NCI-H1436 treated with DMSO at 0.1 percent for 48 hours (cell line): ENCODE measurements at places on chromosomes 6 and 20.
A peak's percentile ranks its signal among the peaks of the same experiment; 100 is the strongest.

DNA sequence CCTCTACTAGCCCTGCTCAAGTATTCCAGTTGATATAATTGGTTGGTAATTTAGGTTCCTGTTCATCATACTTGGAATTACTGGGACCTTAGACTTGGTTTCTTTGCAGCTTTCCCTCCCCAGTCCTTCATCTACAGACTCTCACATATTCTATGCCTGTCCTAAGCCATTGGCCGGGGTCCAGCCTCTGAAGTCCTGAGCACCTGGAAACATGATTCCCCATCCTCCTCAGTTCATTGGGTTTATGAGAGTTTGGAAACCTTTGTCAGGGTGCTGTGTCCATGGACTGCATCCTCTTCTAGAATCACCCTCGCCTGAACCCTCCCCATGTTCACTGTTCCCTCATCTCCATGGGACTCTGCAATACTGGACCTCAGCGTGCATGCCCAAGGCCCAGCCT, 8.8 kb downstream of the GSTA2 start:
- no peak for DNase-seq

GRCh38 chr6:44073612-44074438, 53.4 kb downstream of the MRPL14 start:
- no peak for DNase-seq

DNA sequence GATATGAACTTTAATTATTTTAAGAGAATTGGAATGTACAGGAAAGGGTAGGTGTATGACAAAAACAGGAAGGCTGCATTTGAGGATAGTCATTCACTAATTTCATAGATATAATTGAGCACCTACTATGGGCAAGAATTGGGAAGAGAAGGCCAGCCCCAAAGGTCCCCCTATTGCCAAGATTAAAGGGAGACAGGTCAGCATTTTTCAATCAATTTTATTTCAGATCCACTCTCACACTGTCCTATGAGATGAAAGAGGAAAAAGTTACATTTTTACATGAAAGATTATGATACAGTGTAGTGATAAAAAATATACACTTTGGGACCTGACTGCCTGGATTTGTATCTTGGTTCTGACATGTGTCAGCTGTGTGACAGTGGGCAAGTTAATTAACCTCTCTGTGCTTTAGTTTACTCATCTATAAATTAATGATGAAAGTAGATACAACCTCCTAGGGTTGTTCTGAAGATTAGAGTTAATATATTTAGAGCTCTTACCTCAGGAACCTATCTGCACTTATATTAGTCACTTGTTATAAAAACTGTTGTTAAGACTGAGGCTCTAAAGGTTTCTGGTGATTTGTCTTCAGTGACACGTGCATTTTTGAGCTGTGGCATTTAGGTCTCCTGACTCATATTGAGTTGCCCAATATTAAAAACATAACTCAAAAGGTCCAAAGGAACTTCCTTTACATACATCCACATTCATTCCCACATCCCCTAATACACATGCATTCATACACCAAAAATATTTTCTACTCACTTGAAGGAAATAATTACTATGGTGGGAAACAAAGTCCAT, 45.7 kb downstream of the SCGN start:
- no peak for DNase-seq

GRCh38 chr6:21625642-21626041, 32.1 kb downstream of the SOX4 start:
- DNase-seq: no peak

DNA sequence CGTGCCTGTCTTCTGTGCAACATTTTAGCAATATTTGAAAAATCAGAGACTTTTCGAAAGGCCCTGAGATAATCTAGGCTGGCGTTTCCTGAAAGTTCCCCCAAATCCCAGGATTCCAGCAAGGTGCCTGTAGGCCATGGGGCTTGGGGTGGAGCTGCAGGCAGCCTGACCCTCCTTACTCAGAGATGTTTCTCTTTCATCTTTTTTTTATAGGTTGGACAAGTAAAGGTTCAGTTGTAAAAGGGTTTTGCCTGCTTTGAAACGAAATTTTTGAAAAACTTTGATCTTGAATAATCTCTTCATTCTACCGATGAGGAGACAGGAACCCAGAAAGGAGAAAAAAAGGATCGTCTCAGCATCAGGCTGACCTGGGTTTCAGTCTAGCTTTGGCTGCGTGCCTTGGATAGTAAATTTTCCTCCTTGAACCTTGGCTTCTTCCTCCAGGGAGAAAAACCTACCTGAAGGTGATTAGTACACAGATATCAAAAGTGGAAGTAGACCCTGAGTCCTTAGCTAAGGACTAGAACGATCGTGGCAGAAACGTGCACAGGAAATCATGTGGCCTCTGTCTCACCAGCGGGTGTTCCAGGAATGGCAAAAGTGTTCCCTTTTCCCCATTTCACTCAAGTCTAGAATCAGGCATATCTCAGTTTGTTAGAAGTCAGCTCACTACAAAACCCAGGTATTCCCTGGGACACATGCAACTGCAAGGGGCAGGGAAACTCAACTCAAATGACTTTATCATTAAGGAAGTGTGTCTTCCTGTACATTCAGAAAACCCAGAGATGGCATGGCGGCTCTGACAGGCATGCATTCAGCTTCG, 128.2 kb upstream of the PTPN1 start:
- no peak for DNase-seq

GRCh38 chr6:129744201-129744879, 34.4 kb upstream of the ARHGAP18 start:
- DNase-seq: no peak

GRCh38 chr6:167130712-167131684, 8.1 kb downstream of the CCR6 start:
- no peak for DNase-seq

- DNase-seq: peak; percentile 76
These were observed 272.6 kb downstream of the TMEM242 start for GRCh38 chr6:157050537-157051265.

- no peak for DNase-seq
These were observed 475.7 kb upstream of the AGPAT4 start for GRCh38 chr6:161749576-161749975.

- no peak for DNase-seq
These were observed 5.5 kb downstream of the NPEPL1 start for GRCh38 chr20:58697867-58698703.

DNA sequence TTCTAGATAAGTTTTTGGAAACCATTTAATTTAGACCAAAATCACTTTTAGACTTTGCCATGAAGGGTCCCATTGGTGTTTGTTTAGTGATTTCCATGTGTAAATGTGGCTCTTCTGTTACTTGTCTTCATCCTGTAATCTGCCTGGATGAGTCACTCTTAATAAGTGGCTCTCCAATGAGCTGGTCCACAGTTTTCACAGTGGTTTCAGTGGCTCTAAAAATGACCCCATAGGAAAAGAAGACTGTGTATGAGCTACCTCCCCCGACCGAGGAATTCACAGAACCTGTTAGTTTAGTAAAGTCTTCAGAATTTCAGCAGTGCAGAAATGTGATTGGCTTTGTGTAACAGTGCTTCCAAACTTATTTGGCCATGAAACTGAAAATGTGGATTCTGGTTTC, 492.0 kb upstream of the MARCKS start:
- no peak for DNase-seq

- no peak for DNase-seq
These were observed 884.5 kb upstream of the GJE1 start for GRCh38 chr6:141248021-141248799.

DNA sequence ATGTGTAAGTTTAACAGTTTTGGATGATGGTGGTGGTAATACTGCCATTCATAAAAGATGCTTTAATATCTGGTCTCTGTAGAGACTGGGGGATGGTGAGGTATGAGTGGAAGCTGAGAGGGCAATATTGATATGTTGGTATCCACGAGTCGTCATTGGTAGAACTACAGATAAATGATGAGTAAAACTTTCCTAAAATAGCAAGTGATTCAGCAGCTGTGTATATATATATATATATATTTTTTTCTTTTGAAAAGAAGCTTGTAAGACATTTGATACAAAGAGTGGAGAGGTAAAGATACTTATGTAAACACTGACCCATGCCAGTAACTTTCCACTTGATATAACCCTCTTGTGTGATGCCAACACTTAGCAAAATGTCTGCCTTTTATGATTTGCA, 41.7 kb upstream of the CITED2 start:
- DNase-seq: no peak

DNA sequence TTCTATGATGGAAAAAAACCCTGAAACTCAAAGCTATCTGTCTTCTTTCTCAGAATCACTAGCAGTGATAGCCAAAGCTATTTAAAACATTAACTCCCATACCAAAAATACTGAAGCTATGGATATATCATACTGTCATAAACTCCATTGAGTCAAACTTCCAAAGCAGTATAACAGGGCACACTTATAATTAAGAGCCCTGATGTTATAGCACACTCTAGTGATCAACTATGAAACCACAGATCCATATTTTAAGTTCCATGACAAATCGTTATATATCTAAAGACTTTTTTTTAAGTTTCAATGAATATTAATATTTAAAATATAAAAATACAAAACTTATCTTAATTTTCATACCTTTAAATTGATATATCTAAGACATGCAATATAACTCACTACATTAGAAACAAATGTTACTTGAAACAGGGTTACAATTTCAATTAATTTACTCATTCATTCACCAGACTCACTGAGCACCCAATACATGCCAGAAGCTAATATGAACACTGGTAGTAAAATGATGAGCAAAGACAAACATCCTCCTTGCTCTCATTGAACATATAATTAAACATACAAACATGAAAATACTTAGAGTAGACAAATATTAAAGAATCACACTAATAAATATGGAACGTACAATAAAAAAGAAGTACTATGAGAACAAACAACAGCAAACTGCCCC, 69.3 kb downstream of the IBTK start:
- DNase-seq: no peak

DNA sequence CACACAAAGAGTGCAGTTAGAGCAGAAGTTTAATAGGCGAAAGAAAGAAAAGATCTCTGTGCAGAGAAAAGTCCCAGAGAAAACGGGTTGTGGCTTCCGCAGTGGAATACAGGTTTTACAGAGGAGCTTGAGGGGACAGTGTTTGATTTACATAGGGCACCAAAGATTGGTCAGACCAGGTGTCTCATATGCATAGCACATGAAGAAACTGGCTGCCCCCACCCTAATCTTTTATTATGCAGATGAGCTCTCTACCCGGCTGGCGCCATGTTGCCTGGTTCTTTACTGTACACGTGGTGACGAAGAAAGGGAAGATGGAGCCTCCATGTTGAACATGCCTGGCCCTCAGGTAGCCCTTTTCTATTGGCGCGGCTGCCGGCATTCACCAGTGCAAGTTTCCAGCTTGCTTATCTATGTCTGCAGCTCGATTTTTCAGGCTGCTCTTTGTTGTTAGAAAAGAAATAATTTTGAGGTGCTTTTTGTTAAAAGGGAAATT, 47.4 kb downstream of the SLC35B3 start:
- DNase-seq: peak; percentile 95

DNA sequence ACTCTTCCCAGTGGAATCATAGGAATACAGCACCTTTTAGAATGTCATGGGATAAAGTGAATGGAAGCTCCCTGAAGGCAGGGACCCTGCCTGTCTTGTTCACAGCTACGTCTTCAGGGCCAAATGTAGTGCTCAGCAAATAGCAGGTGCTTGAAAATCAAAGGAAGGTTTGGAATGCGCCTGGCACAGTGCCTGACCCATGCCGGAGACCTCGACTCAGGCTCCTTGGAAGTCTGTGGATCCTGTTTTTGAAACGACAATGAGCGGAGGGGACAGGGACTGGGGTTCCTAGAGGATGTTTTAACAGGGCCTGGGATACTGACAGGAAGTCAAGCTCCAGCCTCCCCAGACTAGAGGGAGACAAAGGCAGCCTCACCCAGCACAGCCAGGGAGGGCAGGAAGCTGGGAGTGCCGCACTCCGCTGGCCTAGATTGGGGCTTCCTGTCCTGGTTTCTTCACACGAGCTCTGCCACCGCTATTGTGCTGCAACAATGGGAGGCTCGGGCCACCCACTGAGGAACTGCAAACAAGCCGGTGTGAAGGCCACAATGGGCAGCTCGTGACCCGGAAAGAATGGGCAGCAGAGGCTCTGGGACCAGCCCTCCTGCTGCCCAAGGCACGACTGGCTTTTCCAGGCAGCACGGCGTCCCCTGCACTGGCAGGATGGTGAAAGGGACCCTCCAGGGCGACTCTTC, 76.7 kb downstream of the PREX1 start:
- no peak for DNase-seq

DNA sequence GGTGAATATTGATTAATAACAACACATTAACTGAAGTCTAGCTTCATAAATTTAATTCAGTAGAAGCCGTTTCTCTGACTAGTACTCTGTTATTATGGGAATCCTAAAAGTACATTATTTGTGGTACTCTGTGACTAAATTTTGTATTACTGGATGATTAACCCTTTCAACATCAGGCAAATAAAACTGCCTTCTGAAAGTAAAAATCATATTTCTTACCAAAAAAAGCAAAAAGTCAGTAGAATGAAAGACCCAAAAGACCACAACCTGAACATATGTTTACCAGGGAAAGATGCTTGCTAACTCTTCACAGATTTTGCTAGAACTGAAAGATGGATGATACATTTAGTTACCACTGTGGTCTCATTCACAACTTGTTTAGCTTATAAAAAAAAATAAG, 73.2 kb downstream of the AHI1 start:
- DNase-seq: no peak

GRCh38 chr6:66930559-66931290, 1223.7 kb upstream of the EYS start:
- no peak for DNase-seq

GRCh38 chr20:43300901-43301300, 111.2 kb upstream of the PTPRT start:
- DNase-seq: no peak

- DNase-seq: no peak
These were observed 72.0 kb downstream of the DACT2 start for GRCh38 chr6:168247443-168248147.

DNA sequence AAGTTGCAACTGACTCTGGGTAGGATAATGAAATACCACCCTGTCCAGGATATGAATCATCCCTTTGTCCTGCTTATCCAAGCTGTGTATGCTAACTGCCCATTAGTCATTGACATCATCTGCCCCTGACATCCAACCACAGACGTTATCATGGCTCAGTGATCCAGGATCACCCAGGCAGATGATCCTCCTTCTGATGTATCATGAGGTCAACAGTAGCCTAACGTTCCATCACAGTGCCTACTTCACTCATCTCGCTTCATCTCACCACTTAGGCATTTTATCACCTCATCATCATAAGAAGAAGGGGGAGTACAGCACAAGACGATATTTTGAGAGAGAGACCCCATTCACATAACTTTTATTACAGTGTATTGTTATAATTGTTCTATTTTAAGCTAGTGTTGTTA, 13.4 kb upstream of the BTN3A2 start:
- DNase-seq: no peak

DNA sequence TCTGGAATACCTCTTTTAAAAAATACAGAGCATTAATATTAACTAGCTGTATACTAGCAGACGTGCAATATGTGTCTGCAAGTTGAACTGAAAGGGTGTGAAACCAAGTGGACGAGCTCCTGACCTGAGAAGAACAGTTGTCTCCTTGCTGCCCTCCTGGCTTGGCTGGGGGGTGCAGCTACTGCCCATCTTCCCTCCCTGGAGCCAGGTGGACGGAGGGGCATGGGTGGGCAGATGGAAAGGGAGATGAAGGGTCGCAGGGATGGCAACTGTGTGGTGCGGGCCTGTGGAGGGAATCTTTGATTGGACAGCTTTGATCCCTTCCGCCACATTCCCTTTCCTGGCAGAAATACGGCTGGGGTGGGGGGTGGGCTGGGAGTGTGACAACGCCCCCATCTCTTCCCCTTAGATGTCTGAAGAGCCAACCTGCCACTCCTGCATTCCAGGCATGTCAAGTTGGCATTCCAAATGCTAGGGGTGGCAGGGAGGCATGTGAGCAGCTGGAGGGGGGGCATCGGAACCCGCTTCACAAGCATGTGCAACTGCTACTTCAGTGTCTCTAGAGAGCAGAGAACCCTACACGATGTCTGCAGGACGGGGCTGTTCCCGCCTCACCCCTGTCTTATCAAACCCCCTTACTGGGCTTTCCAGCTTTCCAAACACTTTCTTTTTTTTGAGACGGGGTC, 37.3 kb downstream of the SRSF3 start:
- DNase-seq: no peak
